NCI-H1694 treated with DMSO at 0.1 percent for 48 hours (cell line): ENCODE measurements at places on chromosomes 3 and 15.

GRCh38 chr3:43390255-43390588 lies 103.9 kb downstream of the SNRK start:
- no peak for DNase-seq

GRCh38 chr3:169303660-169304059 lies 359.9 kb downstream of the MECOM start:
- DNase-seq, result no peak

DNA sequence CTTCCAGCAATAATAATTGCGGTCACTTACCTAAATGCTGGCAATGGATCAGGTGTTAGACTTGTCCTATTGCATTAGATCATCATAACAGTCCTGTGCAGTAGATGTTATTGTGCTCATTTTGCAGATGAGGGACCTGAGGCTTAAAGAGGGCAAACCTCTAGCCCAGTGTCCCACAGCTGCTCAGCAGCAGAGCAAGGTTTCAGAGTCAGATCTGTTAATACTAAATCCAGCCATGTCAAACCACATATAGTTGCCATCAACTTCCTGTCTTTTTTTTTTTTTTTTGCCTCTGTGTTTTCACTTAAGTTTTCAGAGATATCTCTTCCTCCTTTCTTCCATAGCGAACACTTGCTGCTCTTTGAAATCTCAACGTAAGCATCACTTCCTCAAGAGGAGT lies 12.1 kb downstream of the FEZF2 start:
- no peak for DNase-seq

GRCh38 chr3:100869787-100870186 lies 123.4 kb downstream of the ABI3BP start:
- DNase-seq, result no peak

GRCh38 chr3:193780397-193780796 lies 187.4 kb downstream of the OPA1 start:
- no peak for DNase-seq

GRCh38 chr3:15703346-15703745 lies 94.4 kb downstream of the ANKRD28 start:
- DNase-seq, result no peak
